Tibial artery (tissue), 4 donors: ENCODE measurements at places on chromosomes 2 and 18.

GRCh38 chr2:151947813-151948165, 119.6 kb upstream of the ARL5A start:
- peak; percentile 85 for DNase-seq

- DNase-seq, result no peak
These were observed 27.3 kb upstream of the INHBB start for GRCh38 chr2:120318626-120319025.

DNA sequence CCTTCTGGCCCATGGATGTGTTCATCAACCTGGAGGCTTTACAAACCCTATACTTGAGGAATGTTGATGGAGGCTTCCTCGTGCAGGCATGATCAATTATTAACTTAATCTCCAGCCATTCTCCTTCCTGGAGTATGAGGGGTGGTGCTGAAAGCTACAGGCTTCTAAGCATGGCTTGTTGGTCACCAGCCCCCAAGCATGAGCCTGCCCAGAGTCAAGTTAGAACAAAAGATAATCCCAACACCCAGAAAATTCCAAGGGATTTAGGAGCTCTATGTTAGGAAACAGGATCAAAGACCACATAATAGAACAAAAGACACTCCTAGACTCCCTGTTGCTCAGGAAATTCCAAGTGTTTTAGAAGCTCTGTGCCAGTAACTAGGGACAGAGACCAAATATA, 63.1 kb downstream of the FAM171B start:
- DNase-seq, result no peak

DNA sequence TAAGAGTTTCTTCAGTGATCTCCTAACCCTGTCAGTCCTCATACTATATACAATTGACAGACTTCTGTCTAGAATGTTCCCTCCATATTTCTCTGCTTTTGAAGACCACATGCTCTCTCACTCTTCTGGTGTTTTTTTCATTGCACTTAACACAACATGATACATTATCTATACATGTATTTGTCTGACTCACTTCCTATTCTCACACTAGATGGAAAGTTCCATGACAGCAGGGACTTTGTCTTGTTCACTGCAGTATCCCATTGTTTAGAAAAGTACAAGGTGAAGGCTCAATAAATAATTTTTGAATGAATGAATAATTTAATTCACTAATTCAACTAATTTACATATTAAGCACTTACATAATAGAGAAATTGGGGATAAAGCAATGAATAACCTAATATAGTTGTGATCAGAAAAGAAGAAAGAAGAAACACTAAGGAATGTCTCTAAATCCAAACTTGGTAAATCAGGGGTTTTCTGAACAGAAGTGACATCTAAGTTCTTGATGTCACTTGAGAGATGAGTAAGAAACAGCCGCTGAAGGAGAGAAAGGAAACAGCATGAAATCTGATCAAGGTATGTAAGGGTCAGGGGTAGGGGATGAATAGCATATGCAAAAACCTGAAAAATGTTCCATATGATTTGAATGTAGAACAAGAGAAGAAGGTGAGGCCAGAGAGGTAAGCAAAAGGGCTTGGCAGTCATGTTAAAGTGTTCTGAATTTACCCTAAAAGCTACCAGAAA, 42.4 kb downstream of the MBD2 start:
- no peak for DNase-seq

DNA sequence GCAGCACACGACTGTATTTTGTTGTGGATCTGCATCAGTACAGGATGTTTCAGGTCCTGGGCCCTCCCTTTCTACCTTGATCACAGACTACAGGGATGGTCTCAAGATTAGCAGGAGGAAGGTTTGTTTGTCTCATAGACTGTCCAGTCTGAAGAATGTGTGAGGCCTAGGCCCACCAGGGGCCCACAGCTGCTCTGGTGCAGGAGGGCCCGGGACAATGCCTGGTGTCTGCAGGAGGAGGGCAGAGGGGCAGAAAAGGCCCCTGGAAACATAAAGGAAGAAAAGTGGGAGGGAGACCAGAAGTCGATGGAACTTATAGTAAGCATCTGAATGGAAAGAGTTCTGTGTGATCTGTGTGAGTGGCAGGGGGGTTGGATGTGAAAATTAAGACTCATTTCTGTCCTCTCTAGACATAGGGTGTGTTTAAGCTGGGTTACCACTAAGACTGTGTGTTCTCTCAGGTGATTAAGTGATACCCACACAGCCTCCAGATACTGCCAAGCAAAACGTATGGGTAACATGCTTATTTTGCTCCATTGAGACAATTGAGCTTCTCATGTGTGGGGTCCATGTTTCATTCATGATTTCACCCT, 33.4 kb upstream of the LPIN2 start:
- DNase-seq, result no peak

GRCh38 chr2:179890666-179891065, 29.3 kb upstream of the ZNF385B start:
- DNase-seq, result no peak

- no peak for DNase-seq
These were observed 98.9 kb downstream of the RNF144A start for GRCh38 chr2:7016148-7016547.

- DNase-seq, result no peak
These were observed 70.8 kb upstream of the SLC39A10 start for GRCh38 chr2:195586062-195586714.

DNA sequence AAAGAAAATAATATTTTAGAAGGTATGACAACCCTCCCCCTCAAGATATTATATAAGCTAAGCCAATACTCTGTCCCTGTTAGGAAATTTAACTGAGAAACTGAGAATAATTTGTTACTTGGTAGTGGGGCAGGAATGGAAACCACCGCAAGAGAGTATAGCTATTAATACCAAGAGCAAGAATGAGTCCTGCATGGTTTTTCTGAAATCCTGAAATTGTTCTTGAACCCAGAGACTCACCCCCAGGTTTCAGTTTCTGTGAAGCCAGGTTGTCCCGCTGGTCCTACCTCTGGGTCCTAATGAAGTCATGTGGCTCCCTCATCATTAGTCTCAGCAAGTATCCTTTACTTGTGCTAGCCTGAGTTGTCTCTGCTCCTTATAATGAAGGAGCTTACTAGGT, 671.0 kb upstream of the ACVR2A start:
- DNase-seq, result no peak

GRCh38 chr2:131045286-131046027, 47.8 kb downstream of the FAM168B start:
- no peak for DNase-seq

DNA sequence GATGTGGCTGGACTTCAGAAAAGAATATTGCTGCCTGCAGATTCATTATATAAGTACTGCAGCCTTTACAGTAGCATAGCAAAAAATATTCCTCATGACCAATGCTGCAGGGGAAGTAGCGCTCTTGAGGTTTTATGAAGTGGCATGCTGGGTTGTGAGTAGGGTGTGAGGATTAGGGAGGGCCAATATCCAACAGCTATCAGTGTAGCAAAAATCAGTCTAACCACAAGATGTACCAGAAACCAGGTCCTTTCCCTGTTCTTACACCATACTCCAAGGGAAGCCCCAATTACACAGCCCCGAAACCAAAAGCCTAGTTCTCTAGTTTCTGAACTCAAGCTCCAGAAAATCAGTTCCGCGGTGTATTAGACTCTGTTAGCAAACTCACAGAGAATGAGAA, 1082.2 kb upstream of the DDX18 start:
- no peak for DNase-seq

- DNase-seq, result no peak
These were observed 87.2 kb downstream of the EPHA4 start for GRCh38 chr2:221484761-221485502.

DNA sequence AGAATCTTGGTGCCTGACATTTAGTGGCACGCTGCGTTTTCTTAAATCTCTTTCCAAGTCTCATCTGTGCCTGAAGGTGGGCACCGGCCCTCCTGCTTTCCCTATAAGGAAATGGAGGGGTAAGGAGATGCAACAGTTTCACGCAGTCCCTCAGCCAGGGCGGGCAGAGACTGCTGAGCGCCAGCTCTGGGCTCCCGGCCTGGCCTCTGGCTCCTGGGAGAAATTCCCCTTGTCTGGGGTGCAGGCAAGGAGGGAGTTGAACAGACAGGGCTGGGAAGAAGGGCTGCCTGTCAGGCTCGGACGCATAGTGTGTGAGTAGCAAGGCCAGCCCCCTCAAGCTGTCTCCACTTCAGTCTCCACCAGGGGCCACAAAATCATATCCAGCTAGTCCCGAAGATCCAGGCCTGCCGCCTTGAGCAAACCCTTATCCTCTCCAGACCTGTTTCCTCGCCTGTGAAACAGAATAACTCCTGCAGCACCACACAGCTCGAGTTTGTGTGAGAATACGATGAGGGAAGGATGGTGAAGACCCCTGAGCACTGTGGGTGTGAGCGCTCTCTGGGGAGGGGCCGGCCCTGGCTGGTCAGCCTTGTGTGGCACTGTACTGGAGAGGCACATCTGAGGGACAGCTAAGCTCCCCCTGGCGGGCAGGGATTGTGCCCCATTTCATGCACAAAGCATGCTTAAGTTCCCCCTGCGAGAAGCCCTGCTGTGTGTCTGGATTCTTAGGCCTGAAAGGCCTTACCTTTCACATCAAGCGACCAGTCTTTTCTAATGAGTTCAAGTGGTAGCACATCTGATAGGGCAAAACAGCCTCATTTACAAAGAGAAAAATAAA, 33.8 kb downstream of the SDC1 start:
- no peak for DNase-seq

GRCh38 chr18:57846258-57846657, 43.1 kb upstream of the ATP8B1 start:
- DNase-seq, result no peak

- DNase-seq, result no peak
These were observed 209.9 kb downstream of the ARL4C start for GRCh38 chr2:234286956-234287355.

- DNase-seq, result no peak
These were observed 307.6 kb upstream of the RAB12 start for GRCh38 chr18:8301427-8302172.

DNA sequence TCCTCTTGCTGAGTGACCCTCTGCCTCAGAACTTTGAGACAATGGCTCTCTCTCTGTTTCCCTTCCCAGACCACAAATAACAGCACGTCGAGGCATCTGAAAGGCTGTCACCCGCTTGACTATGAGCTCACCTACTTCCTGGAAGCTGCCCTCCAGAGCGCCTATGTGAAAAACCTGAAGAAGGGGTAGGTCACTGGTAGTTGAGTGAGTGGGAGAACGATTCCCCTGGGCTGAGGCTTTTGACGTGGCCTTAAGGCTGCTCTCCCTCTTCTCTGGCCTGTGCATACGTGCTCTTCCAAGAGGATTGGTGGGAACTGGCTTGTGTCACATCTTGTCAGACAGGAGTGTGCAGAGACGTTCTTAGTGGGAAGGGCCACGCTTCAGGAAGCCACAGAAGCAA, 63.1 kb upstream of the MCFD2 start:
- no peak for DNase-seq

GRCh38 chr2:211722928-211723327, 815.7 kb downstream of the ERBB4 start:
- no peak for DNase-seq

GRCh38 chr18:47917923-47918610, 12.4 kb downstream of the SMAD2 start:
- no peak for DNase-seq

DNA sequence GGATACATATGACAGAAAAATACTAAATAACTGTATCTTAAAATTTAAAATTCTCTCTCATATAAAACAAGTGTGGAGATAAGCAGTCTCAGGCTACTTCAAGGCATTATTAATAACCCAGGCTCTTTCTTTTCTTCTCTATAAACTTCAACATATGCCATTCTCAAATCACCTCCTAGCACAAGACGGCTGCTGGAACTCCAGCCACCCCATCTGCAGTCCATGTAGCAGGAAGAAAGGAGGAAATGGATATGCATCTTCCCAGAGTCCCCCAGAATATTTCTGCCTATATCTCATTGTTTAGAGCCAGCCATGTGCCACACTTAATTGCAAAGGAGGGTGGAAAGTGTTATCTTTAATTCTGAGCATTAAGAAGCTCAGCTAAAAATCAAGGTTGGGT, 35.3 kb upstream of the NEB start:
- no peak for DNase-seq

DNA sequence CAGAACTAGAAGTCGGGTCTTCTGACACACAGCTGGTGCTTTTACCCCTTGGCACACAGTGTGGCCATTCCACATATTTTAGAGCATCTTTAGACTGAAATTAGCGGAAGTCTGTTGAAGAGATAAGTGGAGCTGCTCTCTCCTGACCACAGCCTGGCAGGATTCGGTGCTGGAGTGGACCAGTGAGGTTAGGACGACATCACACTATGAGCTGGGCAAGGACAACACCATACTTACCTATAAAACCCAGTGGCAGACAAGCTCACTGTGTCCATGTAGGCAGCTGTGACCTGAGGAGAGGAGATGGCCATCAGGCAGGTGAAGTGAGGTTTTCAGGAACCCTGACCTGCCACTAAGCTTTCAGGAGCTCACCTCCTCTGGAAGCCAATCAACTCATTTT, 70.1 kb downstream of the XDH start:
- no peak for DNase-seq

- DNase-seq, result no peak
These were observed 159.6 kb downstream of the NCKAP5 start for GRCh38 chr2:133408671-133409070.

DNA sequence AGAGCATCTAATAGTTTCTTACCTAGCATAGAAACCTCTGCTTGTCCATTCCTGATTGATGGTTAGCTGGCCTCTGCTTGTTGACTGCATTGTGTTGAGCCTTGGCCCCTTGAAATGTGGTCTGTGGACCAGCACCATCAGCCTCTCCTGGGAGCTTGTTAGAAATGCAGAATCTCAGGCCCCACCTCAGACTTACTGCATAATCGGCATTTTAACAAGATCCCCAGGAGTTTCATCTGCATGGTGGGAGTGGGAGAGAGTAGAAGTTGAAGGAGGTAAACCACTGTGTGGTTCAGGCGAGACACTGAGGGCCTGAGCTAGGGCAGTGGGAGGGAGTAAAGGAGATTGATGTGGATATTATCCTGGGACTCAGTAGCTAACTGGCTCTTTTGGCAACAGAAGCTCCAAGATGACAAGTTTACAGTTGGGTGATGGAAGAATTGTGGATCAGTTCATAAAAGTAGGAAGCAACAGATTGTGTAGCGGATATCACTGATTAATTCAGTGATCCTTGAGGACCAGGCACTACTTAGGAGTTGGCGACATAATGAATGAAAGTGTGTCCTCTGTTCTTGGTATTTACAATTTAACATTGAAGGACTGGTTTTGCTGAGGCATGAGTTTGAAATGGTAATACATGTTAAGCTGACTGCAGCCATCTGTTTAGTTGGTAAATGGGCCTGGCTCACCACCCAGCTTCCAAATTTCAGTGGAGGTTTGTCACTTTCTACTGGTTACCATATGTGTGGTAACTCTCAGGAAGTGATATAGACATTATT, 20.9 kb downstream of the PHLPP1 start:
- DNase-seq, result no peak

DNA sequence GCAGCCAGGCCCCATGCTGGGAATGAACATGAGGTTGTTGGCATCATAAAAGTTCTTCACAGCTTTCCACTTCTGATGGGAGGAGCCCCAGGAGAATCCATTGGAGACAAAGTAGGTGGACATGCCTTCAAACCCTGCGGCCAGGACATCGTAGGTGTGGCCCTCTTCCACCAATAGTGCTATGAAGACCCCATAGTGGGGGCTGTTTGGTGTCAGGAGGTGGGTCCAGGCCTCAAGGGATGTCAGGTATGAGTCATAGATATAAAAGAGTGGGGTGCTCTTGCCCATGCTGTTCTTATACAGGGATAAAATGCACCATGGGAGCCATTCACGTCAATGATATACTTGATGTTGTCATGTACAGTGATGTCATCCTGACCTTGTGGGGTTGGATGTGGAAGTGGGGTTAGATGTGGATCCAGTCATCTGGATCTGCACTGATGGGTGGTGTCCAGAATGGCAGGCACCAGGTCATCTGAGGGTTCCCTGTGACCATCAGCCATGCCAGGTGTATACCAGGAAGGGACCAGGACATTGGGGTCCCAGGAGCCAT, 22.1 kb upstream of the MCM6 start:
- no peak for DNase-seq

- DNase-seq, result no peak
These were observed 164.9 kb upstream of the ZFP36L2 start for GRCh38 chr2:43391201-43391877.
